ENCODE measurements at places on chromosomes 6 and 20.

GRCh38 chr6:25312703-25313102 is 33.5 kb downstream of the CARMIL1 start:
- DNase-seq: no peak

DNA sequence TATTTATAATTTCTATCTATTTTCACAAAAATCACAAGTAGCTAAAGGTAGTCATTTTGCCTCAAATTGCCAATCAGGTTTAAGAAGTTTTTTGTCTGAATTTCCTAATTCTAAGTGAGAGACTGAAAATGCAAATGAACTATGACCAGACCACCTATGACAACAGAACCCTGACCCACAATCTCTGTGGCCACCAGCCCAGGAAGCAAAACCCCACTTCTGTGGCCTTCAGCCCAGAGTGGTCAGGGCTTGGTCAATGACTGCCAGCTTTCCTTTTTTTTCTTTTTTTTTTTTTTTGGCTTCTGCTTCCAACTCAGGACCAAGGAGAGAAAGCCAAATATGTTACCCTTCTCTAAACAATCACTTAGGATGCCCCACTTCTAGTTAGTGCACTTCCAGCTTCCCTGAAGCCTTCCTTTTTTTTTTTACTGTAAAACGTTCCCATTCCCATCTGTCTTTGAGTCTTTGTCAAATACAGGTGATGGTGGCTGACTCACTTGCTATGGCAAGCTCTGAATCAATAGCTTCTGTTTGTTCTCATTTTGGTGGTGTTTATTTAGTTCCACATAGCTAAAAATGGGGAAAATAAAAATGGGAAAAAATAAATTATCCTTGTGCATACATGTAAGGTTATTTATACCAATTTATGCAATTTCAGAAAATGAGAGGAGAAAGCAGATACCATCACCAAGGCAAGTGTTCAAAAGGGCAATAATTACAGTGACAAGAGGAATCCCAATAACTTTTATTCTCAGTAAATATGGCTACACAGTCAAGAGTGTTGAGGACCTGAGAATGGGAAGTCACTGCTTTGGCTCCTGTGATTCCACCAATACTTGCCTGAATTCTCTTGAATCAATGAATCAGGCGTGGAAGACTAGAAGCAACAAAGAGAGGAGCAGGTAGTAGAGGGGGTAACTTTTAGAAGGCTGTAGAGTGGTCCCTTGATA is 170.3 kb upstream of the PDE7B start:
- DNase-seq: no peak

DNA sequence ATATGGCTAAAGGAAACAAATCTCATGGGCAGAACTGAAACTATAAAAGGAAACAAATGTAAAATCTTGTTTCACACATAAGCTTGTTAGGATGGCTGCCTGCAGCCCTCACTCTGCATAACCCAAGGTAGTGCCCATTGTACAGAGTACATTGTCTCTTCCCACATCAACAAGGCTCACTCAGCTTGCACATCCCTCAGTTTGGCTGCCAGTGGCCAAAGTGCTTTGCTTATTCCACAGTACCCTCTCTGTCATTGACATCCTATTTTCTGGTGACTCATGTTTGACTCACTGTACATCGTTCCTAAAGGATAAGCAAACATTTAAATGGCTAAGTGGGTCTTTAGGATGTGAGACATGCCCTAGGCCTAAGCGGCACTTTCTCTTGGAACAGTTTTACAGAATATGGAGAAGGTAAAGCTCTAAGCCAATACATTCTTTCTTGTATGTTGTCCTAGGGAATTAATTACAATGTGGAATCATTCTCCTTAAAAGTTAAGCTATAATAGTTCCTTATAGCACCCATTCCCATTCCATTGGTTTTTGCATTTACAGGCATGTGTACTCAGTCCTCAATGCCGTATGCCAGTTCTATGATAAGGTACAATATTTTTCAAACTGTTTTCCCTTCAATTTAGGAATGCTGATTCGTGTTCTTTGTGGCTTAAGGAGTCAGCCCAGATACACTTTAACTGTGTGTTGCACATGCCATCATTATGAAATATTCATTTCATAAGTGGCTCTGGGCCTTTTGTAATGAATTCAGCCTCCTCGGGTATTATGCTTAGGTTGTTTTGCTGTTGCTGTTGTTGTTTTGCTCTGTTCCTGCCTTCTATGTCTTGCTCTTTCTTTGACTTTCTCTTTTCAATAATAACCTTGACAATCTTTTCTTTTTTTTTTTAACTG is 5.5 kb downstream of the ANKEF1 start:
- DNase-seq: no peak

DNA sequence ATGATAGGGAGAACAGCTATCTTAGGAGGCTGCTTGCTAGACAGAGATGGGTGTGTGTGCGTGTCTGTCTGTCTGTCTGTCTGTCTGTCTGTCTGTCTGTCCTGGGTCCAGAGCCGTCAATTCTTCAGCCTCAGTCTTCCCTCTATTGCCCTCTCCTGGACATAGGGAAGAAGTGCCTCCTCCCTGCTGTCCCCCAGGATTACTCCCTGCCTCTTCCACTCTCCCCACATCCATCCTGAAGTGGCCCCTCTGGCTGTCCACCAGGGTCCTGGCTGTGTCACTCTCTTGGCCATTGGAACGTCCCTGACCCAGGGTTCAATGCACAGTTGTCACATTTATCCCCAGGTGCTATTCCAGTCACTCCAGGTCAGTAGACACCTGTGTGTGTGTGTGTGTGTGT is 10.2 kb downstream of the TREML2 start:
- no peak for DNase-seq

- DNase-seq: no peak
Observed at GRCh38 chr6:4610256-4610655, 165.9 kb upstream of the CDYL start.

- DNase-seq: no peak
Observed at GRCh38 chr20:34569598-34569997, 11.1 kb downstream of the MAP1LC3A start.

GRCh38 chr6:11366183-11366933 is 133.9 kb upstream of the NEDD9 start:
- no peak for DNase-seq

Measured in Kasumi-1 (cell line).